ENCODE measurements at places on chromosomes 7 and 10. TPM values are rescaled to one million over a fixed set of nuclear protein-coding genes. Genes with fewer than 3 reads are reported as not detected.
A peak's percentile ranks its signal among the peaks of the same experiment; 100 is the strongest.

DNA sequence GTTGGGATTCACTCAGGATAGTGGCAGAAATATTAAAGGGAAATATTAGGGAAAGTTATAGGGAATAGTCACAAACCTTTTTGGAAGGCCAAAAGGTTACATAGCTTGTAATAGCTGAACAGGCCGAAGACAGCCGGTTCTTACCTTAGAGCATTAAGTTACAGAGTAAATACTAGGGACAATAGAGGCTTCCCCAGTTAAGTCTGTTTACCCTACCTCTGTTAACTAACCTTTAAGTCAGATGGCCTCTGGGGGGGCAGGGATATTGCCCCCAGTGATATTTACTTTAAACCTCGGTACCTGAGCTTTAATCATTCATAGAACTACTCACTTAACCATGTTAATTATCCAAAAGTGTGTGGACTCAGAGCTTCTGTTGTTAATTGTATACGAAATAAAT, 7.4 kb downstream of the POLR1F start:
- no peak for DNase-seq

The OLAH gene
- not detected for total RNA-seq

GRCh38 chr7:133662830-133663229, 410.0 kb downstream of the EXOC4 start:
- DNase-seq: no peak

DNA sequence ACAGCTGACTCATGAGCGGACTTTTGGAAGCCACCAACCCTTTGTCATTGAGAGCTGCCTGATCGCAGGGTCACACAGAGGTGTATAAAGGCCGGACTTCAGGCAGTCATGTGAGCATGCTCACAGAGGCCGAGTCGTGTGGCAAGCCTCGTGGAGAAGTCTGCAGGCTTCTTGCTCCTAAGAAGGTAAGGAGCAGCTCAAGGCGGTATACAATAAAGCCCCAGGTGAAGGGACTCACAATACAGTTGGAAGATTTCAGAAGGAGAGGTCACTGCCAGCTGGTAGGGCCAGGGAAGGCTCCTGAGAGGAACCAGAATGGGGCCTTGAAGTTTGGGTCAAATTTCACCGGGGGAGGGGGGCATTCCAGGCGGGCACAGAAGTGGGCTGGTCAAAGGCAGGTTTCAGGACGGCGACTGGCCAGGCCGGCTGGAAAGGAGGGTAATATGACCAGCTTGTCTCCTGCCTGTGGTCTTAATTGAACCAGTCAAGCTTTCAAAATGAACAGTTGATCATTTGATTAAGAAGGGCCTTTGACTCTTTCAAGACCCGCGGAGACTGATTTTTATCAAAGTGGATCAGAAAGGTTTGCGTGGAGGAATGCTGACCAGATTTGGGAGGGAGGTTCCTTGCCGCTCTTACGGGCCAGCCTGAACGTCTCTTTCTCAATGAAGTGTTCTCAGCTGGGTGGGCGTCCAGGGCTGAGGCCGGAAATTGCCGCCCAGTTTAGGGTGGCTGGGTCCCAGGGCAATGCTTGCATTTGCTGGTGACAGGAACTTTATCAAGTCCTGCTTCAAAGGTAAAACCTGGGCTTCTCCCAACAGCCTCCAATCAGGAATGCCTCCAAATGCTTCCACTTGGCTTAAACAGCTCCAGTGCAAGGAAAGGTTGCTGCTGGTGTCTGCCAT, 178.6 kb downstream of the EMX2 start:
- no peak for DNase-seq

GRCh38 chr7:44460325-44460724, 30.1 kb downstream of the NUDCD3 start:
- DNase-seq: peak; percentile 62

DNA sequence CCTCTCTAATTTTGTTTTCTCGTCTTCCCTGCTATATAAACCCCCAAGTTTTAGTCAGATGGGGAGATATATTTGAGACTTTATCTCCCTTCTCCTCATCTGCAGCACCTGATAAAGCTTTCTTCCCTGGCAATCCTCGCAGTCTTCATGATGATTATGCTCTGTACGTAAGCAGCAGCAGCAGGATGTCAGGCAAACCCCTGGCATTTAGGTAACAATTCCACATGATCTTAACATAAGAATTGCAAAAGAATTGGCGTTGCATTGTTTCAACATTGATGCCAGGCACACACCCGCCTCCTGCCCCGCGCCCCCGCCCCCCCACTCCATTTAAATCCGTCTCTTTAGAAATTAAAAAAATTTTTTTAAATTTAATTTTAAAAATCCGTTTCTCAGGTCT, 6.1 kb downstream of the PKD1L1 start:
- DNase-seq: no peak

The MINDY4 gene
- 0.33 TPM for total RNA-seq

The OR2A7 gene
- 2.6 TPM for total RNA-seq
